ENCODE measurements at places on chromosomes 6 and 20.
A peak's percentile ranks its signal among the peaks of the same experiment; 100 is the strongest.

DNA sequence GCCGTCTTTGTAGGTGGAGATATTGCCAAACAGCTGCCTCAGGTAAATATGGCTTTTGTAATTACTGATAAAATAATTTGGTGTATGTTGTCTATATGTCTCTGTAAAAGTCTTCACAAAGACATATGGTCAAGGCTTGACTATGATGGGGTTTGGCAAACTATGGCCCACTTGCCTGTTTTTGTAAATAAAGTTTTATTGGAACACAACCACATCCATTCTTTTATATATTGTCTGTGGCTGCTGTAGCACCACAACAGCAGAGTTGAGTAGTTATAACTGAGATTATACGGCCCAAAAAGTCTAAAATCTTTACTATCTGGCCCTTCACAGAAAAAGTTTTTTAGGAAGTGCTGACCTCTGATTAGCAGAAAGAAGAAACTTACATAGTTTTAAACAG is 133.6 kb downstream of the DNAH8 start:
- DNase-seq, result no peak

GRCh38 chr20:7383216-7383615 is 557.0 kb downstream of the HAO1 start:
- DNase-seq, result no peak

GRCh38 chr6:170080828-170081371 is 210.0 kb downstream of the DLL1 start:
- no peak for DNase-seq

- DNase-seq, result no peak
Measured at GRCh38 chr20:8757146-8757545, 311.7 kb upstream of the PLCB4 start.

DNA sequence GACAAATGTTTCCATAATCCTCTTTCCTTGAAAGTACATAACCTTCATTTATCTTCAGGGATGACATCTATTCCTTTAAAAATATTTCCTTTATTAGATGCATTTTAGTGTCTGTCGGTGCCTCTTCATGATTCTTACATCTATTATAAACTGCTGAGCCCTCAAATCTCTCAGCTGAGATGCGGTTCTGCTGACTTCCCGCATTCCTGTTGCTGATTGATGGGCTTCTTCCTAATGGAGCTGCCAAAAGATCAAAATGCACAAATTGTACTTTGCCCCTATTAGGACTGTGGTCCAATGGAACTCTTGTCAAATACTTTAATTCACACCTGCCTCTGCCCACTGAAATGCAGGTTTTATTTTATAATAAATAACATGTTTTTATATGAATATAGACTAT is 78.7 kb upstream of the SAMD5 start:
- DNase-seq, result no peak

DNA sequence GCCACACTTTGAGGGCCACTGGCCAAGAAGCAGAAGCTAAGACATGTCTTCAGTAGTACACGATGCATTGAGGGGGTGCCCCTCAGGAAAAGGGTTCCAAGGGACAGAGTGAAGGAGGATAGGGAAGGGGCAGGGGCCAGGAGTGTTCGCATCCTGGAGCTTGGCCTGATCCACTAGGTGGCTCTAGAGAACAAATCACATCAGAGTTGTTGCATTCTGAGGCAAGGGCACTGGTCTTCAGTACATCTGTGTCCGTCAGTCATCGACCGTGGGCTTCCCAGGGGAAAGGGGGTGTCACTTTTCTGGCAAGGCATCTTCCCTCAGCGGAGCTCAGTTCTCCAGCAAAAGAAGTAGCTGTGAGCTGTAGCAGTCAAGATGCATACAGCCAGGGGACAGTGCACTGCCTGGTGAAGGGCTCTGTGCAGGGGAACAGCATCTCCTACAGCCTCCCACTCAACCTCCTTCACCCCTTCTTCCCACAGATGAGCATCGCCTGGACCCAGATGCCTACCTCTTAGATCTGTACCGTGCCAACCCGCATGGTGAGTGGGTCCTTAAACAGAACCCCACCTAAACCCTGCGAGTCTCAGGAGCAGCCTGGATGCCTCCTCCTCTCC is 47.8 kb downstream of the ARHGAP40 start:
- no peak for DNase-seq

DNA sequence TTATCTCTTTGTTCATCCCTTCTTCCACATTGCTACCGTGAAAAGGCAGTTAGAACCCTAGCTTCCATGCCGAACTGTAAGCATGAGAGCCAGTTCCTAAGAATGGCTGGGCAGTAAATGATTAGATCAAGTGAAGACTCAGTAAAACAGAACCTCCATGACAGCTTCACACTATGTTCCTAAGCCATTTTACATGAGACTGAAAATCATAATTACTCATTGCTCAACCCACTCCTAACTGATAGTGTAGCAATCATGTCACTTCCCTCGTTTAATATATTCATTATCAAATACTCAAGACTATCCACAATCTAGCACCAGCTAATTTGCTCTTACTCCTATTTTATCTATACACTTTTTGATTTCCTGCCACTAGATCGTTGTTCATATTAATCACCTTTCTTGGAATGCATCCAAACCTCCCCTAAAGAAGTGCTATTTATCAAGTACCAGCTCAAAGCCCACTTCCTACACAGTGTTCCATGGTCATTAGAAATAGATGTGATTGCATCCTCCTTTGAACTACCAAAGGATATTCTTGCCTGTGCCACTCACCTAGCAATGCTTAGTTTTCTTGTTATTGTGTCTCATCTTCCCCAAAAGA is 6.0 kb downstream of the TMEM30A start:
- no peak for DNase-seq

DNA sequence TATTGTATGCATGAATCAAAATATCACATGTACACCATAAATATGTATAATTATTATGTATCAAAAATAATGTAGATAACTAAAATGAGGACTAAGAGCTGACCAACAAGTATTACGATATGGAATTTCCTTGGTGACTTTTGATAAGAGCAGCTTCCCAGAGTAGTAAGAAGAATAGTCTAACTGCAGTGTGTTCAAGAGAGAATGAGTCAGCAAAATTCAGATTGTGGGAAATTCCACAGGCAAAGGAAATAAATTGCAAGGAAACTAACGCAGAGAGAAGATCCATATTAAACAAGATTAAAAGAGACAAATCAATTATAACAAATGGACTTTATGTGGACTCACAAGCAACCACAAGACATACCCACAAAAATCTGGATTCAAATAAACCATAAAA is 26.4 kb downstream of the FRK start:
- DNase-seq, result no peak

DNA sequence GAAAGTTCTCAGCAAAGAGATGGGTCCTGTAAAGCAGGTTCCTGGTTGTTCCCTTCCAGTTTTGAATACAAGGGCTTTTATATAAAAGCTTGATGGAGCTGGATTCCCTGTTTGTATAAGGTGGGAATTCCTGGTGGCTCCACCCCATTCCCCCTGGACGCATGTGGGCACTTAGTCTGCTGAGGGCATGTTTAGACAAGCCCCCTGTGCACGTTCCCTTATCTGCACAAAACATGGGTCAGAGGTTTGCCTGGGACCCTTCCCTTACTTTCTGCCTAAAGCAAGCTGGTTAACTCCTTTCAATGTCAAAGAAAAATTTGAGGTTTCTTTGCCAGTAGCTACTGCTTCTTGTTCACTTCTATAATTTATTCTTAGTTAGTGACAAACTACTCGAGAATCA is 181.1 kb downstream of the BCKDHB start:
- no peak for DNase-seq

DNA sequence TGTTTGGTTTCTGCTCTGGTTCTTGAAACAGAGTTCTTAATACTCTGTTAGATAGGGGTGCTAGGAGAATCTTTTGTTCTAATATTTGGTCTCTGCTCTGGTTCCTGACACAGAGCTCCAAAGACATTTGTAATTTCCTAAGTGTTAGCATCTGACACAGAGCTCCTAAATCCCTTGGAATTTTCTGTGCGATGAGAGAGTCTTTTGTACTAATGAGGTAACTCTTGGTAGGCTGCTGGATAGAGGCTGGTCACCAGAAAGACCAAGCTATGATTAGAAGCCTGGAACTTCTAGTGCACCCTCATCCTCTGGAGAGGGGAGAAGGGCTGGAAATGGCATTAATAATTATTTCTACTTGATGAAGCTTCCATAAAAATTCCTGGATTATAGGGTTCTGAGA is 7.7 kb upstream of the CD109 start:
- DNase-seq, result no peak

- DNase-seq, result no peak
Measured at GRCh38 chr6:7157752-7158616, 50.2 kb downstream of the RREB1 start.

GRCh38 chr20:54176610-54177009 is 2.8 kb upstream of the CYP24A1 start:
- no peak for DNase-seq

GRCh38 chr6:36683656-36684446 is 5.3 kb downstream of the CDKN1A start:
- no peak for DNase-seq

DNA sequence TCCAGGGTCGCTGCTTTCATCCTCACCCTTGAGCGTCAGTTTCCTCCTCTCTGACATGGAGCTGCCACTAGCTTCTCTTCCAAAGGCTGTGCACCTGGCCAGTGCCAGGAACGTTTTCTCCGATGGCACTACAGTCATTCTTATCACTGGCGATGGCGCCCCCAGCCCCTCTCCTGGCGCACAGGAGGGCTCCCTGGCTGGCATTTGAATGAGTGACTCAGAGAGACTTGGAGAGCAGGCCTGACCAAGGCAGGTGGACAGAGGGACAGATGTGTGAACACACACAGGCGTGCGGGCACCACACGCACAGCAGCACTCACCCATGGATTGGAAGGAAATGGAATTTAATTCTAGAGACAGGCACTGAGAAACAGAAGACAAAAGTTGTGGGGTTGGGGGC is 77.6 kb downstream of the SRC start:
- no peak for DNase-seq

GRCh38 chr6:166582258-166582657 is 4.2 kb downstream of the RAMACL start:
- DNase-seq, result no peak

DNA sequence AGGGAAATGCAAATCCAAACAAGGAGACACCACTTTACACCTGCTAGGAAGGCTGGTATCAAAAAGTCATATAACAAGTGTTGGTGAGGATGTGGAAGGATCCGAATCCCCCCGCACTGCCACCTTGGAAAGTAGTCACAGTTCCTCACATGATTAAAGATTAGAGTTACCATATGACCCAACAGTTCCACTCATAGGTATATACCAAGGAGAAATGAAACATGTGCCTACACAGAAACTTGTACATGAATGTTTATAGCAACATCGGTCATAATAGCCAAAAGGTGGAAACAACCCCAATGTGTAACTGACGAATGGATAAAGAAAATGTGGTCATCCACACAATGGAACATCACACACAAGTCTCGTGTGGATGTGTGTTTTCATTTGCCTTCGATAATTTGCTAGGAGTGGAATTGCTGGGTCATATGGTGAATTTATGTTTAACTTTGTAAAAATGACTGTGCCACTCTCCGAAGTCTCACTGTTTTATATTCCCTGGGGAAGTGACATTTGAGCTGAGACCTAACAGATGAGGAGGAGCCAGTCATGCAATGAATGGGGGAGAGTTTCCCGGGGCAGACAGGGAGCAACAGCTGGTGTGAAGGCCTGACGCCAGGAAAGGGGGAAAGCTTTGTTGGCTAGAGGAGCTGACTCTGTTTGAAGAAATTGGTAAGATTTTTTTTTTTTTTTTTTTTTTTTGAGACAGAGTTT is 125.9 kb upstream of the MLN start:
- no peak for DNase-seq

- no peak for DNase-seq
Measured at GRCh38 chr6:13274707-13275434, 53.5 kb downstream of the TBC1D7 start.

DNA sequence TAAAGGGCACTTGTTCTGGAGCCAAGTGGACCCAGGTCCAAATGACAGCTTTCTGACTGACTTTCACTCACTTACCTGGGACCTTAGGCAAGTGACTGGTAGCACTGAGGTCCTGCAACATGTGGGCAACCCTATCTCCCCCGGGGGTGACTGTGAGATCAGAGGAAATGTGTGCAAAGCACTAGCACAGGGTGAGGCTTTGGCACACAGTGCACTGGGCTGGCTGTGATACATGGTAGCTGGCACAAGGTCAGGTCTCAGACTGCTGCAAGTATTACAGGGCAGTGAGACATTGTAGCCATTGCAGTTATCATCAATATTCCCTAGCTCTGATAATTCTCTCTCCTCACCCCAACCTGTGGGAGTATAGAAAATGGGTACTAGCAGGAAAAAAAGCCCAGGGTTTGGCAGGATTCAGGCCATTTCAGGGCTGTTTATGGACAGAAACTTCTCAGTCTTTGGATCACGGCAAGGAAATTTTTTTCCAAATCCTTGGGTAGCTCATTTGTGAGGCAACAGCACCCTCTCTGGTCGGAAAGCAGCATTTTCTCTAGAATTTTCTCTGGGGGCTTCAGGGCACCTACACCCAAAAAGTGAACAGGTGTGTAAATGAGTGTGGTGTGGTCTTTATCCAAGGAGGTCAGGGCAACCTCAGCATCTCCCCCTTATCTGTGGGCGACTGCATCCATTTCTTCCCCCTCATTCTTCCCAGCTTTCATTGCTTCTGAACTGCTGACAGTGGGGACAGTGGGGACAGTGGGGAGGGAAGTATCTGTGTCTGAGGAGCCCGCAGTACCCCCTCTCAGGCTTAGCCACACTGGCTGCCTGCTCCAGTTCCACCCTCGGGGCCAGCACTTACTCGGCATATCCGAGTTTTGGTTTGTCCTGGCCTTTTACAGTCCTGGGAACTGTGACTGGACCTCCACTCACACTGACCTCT is 148.7 kb upstream of the PHACTR3 start:
- peak; percentile 52 for DNase-seq

DNA sequence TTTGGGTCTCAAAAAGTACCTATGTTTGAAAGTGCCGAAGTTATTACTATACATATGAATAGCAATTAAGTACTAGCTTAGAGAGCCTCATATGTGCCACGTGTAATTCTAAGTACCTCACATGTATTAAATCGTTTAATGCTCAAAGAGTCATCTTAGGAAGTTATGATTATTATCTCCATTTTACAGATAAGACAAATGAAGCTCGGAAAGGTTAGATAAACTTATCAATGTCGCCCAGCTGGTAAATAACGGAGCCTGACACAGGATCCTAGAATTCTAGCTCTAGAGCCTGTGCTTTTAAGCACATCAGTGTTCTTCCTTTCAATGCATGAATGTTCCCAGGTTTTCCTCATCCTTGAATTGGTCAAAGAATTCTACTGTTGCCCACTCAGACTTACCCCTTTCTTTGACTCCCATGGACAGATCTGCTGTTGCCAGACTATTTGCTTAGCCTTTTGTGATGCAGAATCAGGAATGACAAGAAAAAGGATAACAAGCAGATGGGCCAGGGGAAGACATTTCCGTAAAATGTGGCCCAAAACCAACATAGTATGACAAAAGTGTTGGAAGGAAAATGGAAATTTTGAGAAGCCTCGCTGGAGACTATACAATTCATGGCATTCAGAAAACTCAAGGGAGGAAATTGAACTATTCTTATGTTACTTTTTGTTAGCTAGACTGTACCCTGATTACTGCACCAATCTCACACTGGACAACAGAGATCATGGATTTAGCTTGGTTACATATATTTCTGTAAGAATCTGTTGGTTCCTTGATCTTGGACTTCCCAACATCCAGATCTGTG is 237.1 kb upstream of the CITED2 start:
- DNase-seq, result no peak

GRCh38 chr20:31576751-31577150 is 28.3 kb upstream of the ID1 start:
- DNase-seq, result no peak

- DNase-seq, result peak; percentile 39
Measured at GRCh38 chr6:30006170-30007131, 54.6 kb upstream of the POLR1H start.

Data from right kidney (tissue), 9 donors.